ENCODE measurements at places on chromosomes 5 and 9. TPM values are rescaled to one million over a fixed set of nuclear protein-coding genes. Genes with fewer than 3 reads are reported as not detected.

The GPR151 gene
- total RNA-seq = not detected

The CFAP77 gene
- 2.9 TPM for total RNA-seq

The CDH18 gene
- not detected for total RNA-seq

DNA sequence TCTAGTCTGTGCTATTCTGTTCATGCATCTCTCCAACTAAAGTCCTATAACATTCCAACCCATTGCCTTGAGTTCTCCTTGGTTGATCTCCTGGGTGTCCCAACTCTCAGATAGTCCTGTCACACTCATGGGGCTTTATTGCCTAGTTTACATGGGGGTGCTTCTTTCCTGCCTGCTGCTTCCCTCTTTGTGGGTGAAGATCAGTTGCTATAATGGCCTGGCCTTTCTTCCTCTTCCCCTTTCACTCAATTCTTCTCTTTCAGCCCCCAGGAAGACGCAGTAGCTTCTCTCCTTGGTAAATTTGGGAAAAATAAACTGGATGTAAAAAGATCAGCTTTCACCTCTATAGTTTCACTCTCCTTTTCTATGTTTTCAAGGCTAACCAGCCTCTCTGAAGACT, 66.5 kb downstream of the PTCD2 start:
- DNase-seq = no peak

GRCh38 chr5:128380337-128380736, 157.7 kb downstream of the FBN2 start:
- no peak for DNase-seq

- DNase-seq = no peak
Observed at GRCh38 chr9:104863180-104863883, 64.6 kb downstream of the ABCA1 start.

GRCh38 chr9:98583417-98583816, 125.3 kb downstream of the GABBR2 start:
- no peak for DNase-seq

DNA sequence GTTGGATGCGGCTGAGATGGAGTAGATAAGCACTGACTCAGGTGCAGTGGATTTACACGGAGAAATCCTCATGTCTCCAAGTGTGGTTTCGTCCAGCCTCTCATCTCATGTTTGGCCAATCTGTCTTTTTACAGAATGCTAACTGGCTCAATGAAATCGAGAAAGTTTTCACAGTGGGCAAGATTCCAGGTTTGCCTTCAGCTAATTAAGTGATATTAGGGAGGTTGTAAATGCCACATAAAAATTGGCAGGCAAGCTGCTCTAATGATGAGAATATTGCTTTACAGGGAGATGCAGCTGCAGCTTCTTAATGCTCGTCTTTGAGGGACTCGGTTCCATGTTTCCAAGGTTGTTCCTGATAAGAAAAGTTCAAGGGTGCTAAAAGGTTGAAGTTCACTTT, 23.7 kb downstream of the BARHL1 start:
- no peak for DNase-seq

DNA sequence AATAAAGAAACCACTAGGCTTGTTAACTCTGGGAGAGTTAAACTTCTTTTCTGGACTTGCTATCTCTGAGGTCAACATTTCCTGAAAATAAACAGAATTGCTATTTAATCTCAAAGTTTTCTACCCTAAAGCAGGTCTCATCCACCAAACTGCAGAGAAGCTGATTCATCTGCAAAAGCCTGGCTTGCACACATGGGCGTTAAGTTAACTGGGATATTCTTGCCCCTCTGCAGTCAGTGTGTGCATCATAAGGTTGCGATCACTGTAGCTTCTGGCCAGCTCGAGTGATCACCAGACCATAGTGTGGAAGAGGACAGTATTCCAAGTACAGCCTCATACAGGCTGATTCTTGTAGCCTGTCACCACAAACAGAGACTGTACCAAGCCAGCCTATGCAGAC, 99.2 kb downstream of the SPOCK1 start:
- DNase-seq = no peak

Measured in Right ventricle myocardium inferior (tissue), 1 donor.